Fibroblast of skin of scalp (primary cell): ENCODE measurements at places on chromosomes 4 and X.

DNA sequence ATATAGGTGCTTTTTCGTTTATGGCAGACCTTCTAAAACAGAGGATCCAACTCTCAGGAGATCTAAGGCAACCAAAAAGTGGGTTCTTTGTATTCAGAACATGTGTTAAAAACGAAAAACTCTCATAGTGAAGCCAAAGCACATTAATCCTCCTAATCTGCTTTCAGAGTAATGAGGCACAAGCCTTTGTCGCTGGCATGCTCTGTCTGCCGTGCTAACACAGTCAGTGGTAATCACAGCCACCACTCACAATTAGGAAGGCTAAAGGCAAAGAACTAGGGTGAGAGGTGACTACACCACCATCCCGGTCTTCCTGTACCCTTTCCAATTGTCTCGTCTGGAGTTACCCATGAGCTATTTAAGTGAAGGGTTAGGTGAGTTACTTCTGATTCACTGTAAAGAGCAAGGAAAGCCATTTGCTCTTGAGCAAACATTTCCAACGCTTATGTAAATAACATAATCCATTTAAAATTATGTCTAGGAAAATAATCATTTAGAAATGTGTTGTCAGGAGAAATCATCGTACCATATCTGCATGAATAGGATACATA lies 40.7 kb downstream of the NPY2R start:
- DNase-seq: no peak

- peak; percentile 4 for DNase-seq
Measured at GRCh38 chr4:66972087-66972486, 573.2 kb downstream of the CENPC start.

DNA sequence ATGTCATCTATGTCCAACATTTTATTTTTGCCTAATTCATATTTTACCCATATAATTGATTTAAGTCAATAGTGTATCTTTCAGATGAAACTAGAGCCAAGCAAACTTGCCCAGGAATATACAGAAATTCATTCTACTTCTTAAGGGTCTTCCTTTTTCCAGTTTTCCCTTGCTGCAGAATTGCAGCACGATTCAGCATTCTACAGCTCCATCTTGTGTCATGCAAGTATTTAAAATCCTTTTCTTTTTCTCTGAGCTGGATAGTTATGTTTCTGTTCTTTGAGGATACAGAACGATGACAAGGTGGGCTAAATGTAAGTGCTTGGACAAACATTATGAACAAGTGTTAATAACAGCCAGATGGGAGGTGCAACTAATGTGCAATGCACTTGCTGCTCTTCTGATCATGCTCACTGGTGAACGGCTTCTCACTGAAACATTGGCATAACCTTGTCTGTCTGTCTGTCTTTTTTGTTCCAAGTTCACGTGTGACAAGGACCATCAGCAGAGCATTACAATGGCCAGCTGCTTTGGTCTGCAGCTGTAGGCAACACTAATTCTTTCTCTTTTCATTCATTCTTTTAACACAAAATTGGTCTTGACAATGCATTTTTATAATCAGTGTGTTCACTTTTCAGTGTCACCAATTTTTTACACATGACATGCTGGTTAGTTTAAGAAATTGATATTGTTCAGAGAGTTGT lies 1821.7 kb downstream of the ARAP2 start:
- DNase-seq: peak; percentile 16

GRCh38 chrX:138378876-138379275 lies 332.6 kb downstream of the FGF13 start:
- no peak for DNase-seq

DNA sequence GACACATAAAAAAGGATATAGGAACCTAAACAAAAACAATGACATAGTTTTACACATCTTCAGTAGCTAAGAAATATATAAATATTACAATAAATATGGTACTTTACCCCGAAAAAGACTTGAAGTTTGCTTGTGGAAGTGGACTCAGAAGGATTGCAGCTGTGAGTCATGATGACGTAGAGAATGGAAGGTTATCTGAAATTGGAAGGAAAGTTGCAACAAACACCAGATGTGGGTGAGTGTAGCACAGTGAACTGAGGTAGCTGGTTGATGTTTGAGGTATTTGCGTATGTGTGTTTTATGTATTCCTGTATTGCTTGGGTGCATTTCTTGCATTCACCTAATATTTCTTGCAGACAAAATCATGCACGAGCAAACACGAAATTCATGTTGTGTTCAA lies 113.0 kb downstream of the ARX start:
- DNase-seq: peak; percentile 4
